DMS79 (cell line): ENCODE measurements at places on chromosomes 5 and 9.
A peak's percentile ranks its signal among the peaks of the same experiment; 100 is the strongest.

GRCh38 chr5:111984044-111984443 lies 227.1 kb upstream of the NREP start:
- no peak for DNase-seq

DNA sequence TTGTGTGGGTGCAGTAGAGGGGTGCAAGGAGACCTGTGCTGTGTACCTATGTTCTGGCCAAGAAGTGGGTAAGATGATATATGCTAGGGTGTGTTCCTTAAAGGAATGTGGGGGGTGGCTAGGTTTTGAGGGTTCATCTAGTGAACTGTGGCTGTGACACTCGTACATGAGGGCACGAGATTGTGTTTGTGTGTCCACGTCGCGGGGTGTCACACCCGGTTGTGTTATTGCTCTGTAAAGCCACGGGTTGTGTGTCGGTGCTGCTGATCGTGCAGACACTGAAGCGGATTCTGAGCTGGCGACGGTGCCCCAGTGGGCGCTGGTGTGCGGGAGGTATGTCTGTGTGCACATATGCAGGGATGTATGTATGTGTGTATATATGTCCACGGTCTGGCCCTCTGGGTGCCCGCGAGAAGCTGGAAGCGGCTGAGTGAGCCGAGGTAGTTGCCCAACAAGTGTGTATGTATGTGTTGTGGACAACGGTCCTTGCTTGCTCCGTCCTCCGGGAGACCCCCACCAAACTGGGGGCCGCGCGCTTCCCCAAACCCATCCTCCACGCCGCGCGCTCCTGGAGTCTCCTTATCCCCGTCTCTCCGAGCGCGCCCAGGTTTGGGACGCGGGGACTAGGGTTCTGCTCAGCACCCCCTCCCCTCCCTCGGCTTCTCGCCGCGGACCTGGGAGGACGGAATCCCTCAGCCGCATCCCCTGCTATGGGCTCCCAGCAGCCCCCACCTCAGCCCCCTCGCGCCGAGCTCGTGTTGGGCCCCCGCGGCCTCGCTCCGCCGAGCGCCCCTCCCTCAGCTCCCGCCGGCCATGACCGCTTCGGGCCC lies 639 bp downstream of the PCDH1 start:
- DNase-seq, result no peak

- DNase-seq, result no peak
Observed at GRCh38 chr9:81984928-81985327, 3.6 kb upstream of the SPATA31D1 start.

GRCh38 chr9:112747094-112747493 lies 3.5 kb upstream of the SNX30 start:
- DNase-seq, result no peak

DNA sequence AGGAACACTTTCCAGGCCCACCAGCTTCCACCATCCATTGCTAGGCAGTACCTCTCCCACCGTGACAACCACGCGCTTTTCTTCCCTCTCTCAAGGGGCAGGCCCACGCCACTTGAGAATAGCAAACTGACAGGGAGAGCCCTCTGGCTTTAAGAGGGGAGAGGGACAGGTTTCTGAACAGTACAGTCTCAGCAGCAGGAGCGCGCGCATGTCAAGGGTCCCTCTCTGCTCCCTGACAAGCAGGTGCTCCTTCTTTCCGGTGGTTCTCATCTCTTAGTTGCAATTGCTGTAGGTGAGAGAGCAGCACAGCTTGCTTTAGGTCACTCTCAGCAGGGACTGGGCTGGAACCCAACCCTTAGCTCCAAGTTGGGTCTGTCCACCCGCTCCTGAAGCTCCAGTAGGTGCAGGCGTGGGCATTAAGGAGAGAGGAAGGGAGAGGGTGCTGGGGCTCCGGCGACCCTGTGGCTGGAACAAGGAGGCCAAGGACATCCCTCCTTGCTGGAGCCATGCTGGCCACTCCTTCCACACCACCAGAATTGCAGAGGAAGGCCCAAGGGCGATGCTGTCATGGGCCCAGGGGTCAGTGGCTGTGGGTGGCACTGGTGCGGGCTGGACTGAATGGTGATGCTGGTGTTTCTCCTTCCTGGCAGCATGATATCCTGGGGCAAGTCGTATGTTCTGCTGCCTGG lies 9.0 kb upstream of the PHF2 start:
- peak; percentile 20 for DNase-seq

GRCh38 chr9:17322882-17323864 lies 188.3 kb downstream of the CNTLN start:
- no peak for DNase-seq

- peak; percentile 84 for DNase-seq
Observed at GRCh38 chr5:147782110-147783028, at the start of gene JAKMIP2. Gene JAKMIP2 (minus strand): TSS chr5:147782728. CDS start chr5:147671806, 110,922 bp downstream.

DNA sequence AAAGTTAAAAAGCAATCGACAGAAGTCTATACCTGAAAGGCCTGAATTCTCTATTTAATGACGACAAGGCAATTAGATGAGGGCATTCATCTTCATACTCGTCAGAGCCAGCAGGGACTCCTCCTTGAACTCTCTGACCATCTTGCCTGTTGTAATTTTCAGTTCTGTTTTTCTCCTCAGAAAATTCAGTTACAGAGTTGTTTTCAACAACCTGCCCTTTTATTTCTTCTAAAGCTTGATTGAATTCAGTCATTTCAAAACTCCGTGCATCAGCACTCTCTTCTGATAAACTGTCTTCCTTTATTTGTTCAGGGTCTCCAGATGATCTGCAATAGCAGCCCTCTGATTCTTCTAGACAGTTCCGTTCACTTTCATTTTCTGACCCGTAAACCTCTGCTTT lies 15.6 kb downstream of the RIOK2 start:
- DNase-seq, result no peak

DNA sequence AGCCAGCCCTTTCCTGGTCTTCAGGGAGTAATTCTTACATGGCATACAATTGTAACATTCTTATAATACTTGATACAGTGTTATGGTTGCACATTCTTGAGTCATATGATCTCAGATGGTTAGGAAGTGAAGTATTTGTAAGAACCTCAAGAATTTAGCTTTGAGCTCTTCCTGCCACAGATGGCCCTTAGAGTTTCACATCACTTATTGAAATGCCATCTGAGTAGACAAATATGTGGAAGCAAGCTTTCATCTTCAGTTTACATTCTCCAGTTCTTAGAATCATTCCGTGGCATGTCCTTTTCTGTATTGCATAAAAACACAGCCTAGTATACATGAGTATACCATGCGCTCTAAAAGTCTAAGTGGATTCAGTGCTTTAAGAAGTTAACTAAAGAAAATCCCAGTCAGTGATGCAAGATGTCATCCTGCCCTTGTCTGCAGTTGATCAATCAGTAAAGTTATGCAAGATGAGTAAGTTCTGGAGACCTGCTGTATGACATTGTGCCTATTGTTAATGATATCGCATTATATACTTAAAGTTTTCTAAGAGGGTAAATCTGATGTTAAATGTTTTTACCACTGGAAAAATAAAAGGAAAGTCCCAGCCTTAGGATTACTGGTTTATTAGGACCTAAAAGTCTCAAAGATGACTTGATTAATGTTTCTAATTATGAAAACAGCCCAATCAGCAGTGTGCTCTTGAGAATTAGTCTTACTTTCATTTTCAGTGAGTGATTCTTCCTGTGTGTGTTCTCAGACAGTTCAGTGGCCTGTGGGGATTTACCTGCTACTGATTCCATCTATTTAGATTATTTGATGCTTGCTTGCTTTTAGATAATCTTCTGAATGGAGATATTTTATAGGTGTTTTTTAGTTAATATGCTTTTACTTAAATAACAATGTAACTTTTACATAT lies 29.4 kb downstream of the RHOBTB3 start:
- no peak for DNase-seq
